ENCODE measurements at places on chromosomes 1 and 21.

DNA sequence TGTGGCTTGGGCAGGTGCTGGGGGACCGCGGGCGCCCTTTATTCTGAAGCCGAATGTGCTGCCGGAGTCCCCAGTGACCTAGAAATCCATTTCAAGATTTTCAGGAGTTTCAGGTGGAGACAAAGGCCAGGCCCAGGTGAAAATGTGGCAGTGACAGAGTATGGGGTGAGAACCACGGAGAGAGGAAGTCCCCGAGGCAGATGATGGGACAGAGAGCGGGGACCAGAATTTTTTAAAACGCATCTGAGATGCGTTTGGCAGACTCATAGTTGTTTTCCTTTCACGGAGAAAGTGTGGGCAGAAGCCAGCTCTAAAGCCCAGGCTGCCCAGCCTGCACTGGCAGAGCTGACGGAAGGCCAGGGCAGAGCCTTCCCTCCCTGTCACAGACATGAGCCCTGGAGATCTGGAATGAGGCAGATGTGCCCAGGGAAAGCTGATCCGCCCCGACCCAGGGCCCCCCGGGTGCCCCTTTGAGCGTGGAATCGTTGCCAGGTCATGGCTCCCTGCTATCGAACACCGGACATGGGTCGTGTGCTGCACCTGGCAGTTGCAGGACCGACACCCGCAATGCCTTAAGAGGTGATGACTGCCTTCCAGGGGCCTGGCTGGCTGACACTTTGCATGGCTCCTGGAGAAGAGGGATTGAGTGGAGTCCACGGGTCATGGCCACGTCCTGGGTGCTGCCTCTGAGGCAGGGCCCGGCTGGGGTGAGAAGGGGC is 6.5 kb upstream of the SLX9 start:
- no peak for DNase-seq

- DNase-seq: no peak
Observed at GRCh38 chr1:202036595-202037387, 26.4 kb downstream of the ELF3 start.

DNA sequence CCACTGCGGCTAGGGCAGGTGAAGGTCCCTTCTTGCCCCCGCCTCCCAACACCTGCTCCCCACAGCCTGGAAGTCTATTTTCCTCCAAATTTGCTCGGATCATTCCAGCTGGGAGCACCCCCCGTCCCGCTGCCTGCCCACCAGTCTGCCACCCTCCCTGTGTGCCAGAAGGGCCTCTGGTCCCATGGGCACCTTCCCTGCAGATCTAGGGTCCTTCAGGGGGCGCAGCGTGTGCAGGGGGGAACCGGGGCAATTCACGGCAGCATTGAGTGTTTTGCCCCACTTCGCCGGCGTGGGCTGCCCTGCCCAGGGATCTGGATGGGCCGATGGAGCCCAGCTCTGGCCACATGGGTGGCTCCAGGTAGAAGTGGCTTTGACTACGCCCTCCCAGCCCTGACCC is 26.3 kb upstream of the PEX10 start:
- no peak for DNase-seq

DNA sequence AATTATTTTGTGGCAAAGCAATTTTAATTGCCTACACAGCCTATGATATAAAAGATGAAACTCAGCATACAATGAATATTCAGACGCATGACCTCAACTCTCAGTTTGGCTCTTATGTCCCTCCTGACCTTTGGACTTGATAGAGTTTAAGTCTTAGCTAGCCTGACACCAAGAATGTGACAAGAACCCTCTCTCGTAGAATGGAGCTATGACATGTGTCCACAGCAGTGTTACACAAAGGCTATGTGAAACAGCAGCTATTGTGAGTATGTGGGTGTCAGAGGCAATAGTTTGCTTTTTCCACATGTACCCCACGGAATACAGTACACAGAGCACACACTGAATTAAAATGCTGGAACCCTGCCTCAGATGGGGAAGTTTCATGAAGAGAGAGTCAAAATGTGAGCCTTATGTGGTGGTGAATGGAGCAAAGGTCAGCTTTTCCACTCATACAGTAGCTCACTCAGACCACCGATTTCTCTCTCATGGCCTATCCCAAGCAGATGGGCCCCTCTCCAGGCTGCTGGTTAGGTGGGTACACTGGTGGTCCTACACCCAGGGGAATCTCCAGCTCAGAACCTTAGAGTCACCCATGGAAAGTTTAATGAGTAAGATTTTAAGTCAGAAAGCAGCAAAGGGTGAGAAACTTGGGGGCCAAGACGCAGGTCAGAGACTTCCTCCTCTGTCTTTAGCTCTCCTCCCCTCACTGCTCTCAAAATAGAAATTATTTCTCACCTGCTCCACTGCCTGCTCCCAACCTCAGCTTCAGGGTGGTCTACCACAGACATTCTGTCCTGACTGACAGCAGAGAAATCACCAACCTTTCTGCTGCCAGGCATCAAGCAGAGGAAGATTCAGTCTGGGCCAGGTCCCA is 10.1 kb upstream of the XCL2 start:
- no peak for DNase-seq

- no peak for DNase-seq
Observed at GRCh38 chr1:99297923-99298322, 33.6 kb downstream of the PLPPR4 start.

GRCh38 chr1:24190983-24191461 is 3.9 kb upstream of the IFNLR1 start:
- DNase-seq: peak; percentile 34

DNA sequence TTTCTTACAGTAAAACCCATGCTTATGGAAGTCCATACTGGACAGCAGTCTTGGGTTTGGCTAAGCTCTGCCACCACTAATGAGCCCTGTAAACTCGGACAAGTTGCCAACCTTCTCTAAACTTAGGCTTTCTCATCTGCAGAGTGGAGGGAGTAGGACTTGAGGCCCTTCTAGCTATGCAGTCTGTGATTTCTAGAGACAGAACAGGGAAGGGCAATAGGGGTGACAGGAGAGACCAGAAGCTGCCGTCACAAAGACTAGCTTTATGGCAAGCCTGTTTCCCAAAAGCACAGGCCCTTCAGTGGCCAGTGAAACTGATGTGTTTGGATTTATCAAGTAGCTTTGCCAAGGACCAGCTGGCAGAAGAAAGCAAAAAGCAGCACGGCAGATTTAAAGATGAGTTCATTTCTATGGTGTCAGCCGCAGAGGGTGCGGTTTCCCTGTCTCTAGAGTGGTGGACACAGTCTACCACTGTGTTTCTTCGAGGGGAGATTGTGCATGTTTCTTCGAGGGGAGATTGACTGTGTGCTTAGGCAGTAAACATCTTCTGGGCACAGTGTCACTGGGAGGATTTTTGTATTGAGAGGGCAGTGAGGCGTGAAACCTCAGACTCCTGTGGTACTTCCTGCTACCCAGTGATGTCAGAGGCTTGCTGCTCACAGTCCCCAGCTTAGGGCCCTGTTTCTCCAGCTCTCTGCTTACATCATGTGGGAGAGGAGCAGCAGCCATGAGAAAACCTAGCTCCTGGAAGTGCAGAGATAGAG is 119.0 kb downstream of the ROR1 start:
- peak; percentile 77 for DNase-seq

DNA sequence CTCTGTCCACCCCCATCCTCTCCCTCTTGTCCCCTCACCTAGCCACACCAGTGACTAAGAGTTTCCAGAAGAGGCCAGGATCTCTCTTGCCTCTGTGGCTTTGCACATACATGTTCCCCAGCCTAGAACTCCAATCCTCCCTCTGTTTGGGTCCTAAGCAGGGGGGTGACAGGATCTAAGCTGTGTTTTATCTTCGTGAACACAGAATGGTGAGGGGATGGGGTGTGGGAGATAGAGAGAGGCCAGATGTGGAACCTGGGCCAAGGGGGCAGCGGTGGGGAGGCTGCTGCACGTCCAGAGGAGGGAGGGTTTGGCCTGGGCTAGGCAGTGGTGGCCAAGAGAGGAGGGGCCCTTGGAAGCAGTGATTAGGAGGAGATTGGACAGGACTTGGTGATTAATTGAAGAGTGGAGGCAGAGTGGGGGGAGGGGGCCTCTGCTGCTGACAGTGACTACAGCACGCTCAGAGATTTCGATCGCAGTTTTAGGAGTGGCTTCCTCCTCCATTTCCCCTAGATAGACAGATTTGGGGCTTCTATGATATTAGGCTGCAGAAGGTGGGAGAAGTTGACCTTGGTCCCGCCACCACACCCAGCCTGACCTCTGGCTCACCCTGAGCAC is 17.1 kb upstream of the ADGRB2 start:
- DNase-seq: no peak
